H7 (cell line): ENCODE measurements at places on chromosomes 5 and 9.
A peak's percentile ranks its signal among the peaks of the same experiment; 100 is the strongest.

DNA sequence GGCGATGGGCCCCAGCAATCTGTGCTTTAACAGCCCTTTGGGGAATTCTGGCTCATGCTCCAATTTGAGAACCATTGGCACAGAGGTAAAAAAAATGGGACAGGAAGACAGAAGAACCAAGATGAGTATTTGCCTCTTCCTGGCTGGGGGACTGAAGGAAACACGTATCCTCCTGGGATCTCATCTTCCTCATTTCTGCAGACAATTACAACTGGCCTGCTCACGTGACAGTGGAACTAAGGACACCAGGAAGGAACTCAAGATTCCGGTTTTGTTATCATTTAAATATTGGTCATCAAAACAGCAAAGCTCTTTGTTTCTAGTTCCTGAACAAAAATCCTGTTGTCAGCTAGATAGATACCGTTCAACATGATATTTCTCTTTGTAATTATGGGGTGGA, 216.0 kb upstream of the DAP start:
- DNase-seq = no peak

- DNase-seq = peak; percentile 32
Observed at GRCh38 chr5:963673-964531, 44.7 kb upstream of the NKD2 start.

DNA sequence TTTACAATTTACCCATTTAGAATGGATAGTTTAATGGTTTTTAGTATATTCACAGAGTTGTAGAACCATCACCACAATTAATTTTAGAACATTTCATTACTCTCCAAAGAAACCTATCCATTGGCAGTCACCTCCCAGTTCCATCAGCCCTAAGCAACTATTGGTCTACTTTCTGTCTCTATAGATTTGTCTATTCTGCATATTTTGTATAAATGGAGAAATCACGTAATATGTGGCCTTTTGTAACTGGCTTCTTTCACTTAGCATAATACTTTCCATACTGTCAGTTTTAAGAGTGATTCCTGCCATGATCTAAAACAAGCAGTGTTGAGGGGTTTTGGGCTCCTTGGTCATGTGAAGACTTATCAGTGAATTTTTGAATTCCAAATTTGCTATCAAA, 12.7 kb downstream of the OCLN start:
- no peak for DNase-seq

DNA sequence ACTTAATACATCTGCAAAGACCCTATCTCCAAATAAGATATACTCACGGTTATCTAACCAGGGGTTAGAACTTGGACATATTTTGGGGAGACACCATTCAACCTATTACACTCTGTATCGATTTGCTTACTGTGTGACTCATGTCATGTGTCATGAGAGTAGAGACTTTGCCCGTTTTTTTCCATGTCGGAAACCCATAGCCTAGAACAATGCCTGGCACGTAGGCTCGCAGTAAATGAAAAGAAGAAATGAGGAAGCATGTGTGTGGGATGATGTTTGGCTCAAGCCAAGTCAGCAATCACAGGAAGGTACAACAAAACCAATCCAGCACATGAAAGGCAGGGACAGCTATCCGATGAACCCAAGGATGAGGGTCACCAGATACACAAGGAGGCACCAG, 94.6 kb upstream of the DNAH5 start:
- no peak for DNase-seq

DNA sequence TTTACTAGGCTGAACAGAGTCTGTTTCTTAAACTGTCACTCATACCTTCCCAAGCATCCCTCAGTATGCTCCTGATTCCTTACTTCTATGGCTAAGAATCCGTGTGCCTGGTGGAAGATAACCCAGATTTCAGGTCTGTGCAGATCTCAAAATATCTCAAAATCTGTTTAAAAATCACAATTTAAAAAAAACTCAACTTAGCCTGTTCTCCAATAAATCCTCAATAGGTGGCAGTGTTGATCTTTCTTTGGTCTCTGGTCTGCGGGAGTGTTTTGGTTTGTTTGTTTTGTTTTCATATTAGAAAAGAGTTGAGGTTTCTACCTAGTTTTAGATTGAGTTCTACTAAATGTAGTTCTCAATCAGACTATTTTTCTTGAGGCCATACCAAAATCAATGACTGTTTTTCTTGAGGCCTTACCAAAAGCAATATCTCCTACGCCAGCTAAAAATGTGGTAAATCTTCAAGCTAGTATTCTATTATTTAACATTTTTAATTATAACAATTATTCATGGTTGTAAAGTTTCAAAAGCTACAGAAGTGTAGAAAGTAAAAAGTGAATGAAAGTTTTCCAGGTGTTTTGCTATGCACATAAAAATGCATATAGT, 57.9 kb downstream of the TGFBR1 start:
- no peak for DNase-seq

DNA sequence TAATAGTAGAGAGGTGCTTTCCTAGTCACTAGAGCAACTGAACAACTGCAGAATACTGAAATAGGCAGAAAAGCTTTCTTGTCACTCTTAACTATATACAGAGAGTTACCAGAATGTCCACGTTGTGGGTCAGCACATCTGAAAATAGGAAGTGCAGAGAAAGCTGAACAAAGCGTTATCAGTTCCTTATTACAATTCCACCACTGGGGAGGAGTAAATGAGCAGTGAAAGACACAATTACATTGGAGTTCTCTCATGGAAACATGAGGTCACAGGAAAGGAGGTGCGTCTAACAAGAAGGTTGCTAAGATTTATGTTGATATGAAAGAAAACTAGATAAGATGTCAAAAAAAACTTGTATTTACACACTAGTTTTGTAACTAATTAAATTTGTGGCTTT, 461.9 kb upstream of the COX7C start:
- DNase-seq = no peak

DNA sequence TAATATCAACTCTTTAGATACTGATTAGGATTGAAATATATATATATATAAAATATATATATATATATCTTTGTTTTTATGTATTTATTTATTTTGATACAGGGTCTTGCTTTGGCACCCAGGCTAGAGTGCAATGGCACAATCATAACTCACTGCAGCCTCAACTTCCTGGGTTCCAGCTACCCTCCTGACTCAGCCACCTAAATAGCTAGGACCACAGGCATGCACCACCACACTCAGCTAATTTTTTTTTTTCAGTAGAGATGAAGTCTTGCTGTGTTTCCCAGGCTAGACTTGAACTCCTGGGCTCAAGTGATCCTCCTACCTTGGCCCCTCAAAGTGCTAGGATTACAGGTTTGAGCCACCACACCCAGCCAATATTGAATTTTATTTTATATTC, 20.6 kb upstream of the CDH6 start:
- no peak for DNase-seq

DNA sequence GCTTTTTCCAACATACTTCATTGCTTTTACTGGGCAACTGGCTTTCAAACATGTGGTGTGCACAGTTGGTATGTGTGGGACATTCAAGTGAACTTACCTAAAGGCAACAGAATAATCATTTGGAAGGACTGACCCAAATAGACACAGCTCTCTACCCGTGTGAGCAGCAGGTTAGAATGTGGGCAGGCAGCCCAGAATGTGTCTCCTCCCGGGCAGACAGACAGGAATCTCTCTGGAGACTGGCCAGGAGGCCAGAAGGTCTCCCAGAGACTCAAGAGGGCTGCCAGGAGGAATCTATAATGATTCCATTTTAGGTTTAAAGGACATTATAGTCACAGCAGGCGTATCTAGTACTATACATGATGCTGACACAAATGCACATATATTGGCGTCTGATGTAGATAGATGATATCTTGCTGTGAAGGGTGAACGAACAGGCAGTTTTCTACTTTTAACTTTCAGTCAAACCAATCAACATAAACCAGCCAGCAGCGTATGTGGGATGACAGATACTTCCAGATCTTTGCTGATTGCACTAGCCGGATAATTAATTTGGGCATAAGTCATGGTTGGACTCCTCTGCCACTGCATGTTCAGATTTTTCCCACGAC, 297.4 kb upstream of the ZNF608 start:
- DNase-seq = no peak

GRCh38 chr9:133528876-133529241, 4.1 kb upstream of the MYMK start:
- DNase-seq = no peak

DNA sequence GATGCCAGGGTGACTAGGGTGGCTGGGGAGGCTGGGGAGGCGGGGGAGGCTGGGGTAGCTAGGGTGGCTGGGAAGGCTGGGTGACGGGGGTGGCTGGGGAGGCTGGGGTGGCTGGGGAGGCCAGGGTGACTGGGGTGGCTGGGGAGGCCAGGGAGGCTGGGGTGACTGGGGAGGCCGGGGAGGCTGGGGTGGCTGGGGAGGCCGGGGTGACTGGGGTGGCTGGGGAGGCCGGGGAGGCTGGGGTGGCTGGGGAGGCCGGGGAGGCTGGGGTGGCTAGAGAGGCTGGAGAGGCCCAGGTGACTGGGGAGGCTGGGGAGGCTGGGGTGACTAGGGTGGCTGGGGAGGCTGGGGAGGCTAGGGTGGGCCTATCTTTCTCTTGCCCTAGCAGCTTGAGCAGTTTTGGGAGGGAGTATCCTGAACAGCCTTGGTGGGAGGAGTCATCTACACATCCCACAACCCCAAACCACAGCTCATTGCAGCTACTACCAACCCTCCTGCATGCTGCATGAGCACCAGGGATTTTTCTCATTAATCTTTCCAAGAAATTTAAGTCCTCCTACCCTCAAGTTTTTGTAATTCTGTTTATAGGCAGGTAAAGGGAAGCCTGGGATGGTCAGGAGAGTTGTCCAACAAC, 203.2 kb upstream of the IRX1 start:
- DNase-seq = peak; percentile 70

DNA sequence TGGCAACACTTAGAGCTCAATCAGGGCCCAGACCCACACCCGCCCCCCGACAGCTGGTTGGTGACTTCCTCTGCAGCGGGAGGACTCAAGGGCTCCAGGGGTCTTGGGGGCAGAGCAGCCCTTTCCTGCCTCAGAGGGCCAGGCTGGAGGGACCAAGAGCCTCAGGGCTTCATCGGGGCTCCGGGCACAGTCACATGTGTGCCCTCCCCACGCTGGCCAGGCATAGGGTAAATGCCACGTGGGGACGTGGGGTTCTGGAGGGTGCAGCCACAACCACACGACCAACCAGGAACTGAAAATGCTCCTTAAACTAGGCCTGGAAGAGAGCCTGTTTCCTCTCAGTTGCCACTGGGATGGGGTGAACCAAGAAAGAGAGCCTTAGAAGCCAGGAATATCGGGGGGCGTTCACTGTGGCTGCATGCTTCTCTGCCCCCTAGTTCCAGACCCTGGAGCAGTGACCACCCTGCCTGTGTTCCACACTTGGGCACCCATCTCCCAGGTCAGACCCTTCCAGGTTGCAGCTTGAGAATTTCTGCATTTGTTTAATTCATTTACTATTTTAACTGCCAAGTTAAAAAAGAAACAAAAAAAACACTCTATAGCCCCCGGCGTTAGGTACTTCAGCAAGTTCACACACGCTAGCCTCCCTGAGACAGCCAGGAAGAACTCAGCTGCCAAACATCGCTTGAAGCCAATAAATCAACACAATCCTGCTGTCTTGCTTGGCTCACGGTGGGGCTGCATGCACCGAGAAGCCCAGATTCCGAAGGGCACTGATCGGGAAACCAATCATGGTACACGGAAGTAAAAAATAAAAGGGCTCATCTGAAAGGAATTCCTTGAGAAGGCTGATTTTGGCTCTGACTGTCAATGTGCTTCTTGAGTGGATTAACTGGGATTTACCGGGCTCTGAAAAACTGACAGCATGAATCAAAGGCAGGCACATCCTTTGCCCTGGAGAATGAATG, 56.1 kb upstream of the PHYKPL start:
- no peak for DNase-seq

GRCh38 chr5:168377525-168377924, 86.1 kb downstream of the WWC1 start:
- no peak for DNase-seq

DNA sequence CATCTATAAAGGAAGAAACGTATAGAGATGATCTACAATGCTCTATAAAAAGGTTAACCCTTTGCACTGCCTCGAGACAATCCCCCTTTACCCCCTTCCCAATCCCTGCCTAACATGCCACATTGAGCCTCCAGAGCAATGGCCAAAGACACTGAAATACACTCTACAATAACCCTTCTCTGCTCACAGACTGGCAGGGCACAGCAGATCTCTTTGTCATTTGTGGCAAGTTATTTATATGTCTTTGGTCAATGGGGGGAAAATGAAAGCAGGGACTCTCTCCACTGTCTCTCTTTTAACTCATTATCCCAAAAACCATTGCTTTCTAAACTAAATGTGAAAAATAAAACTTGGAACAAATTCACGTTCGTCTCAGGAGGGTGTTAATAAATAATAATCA, 51.7 kb downstream of the PTCH1 start:
- no peak for DNase-seq

DNA sequence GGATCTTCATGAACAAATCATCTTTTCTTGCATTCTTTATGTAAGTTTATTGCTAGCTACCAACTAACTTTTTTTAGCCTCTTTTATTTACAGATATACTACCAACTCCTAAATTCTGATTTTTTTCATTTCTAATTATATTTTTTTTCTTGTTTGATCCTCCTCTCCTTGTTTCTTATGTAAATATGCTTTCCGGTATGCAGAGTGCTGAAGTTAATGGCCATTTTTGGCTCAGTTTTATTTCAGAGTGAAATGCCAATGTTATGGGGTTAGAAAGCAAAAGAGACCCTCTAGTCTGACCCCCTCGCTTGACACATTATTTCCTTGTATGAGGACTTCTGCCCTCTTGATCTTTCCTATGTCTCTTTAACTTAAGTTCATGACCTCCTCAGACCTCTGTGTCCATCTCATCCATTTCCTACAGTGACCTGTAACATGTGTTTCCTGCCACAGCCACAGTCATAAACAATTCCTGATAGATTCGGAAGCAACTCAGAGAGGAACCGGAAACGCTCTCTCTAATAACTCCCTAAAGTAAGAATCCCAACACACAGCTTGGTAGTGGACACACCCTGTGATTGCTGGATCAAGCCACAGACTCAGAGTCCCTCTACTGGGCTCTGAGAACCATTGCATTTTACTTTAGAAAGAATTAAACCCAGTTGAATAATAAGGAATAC, 42.9 kb upstream of the AFAP1L1 start:
- peak; percentile 62 for DNase-seq

DNA sequence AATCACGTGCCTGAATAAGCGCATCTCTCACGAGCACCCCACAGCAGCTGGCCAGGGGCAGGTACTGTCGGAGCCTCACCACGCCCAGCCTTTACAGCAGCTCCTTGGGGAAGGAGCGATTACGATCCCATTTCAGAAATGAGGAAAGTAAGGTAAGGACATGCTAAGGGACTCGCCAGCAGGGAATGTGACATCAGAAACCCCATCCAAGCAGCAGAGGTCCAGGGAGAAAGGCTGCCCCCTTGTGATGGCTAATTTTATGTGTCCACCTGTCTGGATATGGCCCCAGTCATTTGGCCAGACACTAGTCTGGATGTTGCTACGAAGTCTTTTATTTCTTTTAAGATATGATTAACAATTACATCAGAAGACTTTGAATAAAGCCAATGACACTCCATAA, 77.3 kb downstream of the UBE2QL1 start:
- peak; percentile 86 for DNase-seq
